ENCODE measurements at places on chromosomes 6 and 20.
A peak's percentile ranks its signal among the peaks of the same experiment; 100 is the strongest.

- no peak for DNase-seq
These were observed 101.4 kb upstream of the NHSL1 start for GRCh38 chr6:138600726-138601125.

GRCh38 chr20:2264118-2264517 is 31.7 kb upstream of the TGM3 start:
- DNase-seq: no peak

GRCh38 chr20:7744411-7744810 is 195.8 kb downstream of the HAO1 start:
- DNase-seq: no peak

DNA sequence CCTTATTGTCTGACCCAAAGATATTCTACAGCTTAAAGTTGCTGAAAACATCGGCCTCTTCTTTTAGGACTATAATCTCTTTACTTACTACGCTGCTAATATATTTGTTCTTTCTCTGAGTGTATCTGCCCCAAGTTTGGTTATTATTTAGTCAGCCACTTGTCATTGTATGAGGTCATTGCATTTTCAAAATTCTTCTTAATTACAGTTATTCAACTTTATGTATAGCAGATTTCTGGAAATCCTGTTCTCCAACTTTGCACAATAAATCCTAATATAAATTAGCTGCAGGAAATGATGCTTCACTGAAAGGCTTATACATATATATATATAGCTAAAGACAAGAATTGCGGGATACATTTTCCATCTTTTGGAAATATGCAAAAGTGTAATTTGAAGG is 88.5 kb upstream of the HIVEP1 start:
- DNase-seq: no peak

DNA sequence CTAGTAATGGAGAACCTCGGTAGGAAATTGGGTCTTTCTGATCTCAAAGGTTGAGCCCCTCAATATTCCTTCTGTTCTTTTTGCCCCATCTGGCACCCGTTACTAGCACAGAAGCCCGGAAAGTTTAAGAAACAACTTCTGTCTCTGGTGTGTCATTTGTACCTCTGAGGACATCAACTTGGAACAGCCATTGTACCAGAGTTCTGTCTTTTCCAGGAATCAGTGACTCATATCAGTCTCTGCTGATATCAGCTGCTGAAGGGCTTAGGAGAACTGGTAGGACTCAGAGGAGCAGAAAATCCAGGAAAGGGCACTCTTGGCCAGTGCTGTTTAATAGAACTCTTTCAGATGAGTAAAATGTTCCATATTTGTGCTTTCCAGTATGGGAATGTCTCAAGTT is 78.3 kb upstream of the CHD6 start:
- DNase-seq: no peak

DNA sequence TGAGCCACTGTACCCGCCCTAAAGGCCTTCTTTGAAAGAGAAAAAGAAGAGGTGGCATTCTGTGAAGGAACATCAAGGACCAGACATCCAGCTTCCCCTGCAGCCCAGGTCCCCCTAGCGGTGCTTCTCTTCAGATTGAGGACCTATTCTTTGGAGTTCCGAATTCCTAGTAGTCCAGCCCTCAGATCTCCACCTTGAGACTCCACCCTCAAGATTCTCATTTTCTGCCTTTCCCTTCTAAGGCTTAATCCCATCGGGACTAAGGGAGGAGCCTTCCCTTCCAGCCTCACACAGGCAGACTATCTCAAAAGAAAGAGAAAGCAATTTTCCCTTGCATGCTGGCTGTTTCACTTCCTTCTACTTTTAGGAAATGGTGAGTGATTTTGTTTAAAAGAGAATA is 32.5 kb downstream of the MUC22 start:
- peak; percentile 13 for DNase-seq

DNA sequence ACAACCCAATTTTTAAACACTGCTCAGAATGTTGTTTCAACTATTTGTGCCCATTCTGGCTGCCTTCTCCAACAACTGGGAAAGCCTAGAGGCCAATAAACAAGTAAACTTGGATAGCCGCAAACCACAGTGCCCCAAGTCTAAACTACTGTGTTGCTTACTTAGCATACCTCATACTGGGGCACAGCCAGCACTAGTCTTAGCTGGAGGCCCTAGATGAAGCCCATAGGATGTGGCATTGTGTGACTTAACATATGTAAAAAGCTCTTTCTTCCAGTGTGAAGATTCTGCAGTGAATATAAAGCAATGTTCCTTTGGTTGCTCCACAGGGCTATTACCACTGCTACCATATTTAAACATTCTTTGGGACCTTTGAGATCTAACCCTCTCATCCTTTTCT is 564.3 kb upstream of the NRSN1 start:
- no peak for DNase-seq

DNA sequence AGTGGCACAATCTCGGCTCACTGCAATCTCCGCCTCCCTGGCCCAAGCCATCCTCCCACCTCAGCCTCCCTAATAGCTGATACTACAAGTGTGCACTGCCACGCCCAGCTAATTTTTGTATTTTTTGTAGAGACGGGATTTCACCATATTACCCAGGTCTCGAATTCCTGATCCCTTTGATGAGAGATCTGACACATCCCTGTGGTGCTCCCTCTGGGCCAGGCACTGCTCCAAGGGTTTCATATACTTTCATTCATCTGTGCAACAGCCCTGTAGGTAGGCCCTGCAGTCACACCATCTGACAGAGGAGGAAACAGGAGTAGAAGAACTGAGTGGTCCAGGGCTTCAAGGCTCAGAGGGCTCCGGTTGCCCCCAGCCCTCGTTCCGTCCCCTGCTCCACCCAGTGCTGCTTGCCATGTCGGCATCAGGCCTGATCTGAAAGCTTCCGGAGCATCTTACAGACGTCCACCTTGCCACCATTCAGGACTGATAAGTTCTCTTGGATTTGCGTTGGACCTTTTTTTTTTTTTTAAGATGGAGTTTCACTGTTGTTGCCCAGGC is 3.3 kb downstream of the ZGPAT start:
- no peak for DNase-seq

GRCh38 chr20:14406495-14406894 is 69.1 kb upstream of the FLRT3 start:
- no peak for DNase-seq

DNA sequence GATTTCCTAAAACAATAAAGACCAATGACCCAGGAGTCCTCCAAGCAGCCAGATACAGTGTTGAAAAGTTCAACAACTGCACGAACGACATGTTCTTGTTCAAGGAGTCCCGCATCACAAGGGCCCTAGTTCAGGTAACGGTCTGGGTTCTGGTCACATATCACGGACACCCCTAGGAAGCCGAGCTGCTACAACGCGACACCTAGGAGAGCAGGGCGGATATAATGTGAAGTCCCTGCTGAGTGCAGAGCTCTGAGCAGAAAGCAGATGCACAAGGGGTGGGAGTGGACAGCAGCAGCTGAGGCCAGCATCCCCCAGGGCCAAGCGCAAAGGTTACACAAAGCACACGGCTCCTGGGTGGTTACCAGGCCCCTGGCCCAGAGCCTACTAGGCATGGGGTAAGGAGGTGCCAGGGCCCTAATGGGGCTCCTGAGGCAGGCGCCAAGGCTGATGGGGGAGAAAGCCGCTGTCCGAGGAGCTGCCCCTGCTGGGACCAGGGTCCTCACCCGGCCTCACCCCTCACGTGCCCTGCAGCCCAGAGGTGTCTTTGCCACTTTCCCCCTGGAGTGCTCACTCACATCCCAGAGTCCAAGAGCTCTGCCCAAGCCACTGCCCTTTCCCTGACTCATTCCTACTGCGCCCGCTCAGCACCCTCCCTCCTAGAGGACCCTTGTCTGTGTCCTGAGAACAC is 8.4 kb downstream of the CST7 start:
- no peak for DNase-seq

DNA sequence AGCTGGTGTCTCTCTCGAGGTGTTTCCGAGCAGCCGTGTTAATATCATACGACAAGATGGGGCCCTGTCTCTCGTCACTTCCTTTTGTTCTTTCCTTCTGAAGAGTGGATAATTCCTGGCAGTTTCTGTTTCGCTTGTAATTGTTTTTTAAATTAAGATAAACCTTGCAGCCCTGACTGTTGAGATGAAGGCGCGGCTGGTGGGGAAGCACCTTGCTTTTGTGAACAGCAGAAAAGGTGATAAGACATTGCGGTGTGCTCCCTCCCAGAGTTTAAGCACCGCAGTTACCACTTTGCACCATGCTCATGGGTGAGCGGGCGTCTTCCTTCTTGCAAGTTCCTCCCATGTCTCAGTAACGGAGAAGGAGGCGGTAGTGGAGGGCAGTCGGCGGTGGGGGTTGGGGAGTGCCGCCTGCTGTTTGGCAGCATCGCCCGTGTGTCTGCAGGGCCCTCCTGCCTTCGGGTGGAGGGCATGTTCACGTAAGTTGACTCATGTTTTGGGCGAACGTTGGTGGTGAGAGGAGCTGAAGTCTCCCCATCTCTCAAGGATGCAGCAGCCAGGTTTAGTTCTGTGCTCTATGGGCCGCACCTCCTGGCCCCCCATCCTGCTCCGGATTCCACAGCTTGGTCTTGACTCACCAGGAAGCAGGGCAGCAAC is 345.9 kb downstream of the TAF4 start:
- DNase-seq: peak; percentile 37

DNA sequence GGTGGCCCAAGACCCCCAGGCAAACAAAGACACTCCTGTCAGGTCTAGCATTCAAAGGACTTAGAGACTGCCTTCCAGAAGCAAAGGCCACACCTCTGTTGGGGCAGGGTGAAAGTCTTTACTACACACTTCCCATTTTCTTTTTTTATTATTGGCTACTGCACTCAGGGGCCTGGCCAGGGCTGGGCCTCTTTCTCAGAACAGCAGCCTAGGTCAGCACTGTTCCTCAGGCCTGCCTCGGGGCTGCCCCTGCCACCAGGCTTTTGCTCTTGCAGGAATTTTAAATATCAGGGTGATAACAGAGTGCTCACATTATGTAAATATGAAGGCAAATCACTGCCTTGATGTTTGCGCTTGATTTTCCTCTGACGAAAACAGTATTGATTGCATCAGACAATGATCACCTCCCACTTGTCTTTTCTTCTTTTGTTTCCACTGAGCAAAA is 18.5 kb downstream of the GSTA4 start:
- DNase-seq: no peak

DNA sequence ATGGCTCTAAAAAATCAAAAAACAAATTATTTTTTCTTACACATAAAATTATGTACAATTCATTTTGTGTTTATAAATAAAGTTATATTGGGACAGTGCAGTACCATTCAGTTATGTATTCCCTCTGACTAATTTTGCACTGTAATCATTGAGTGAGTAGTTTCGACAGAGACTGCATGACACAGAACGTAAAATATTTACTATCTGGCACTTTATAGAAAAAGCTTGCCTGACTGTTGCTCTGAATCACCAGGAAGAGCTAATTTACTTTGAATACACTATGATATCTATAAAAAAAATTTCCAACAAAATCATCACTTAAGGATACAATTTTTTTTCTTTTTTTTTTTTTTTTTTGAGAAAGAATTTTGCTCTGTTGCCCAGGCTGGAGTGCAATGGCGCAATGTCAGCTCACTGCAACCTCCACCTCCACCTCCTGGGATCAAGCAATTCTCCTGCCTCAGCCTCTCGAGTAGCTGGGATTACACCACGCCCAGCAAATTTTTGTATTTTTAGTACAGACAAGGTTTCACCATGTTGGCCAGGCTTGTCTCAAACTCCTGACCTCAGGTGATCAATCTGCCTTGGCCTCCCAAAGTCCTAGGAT is 11.0 kb upstream of the KHDC1L start:
- no peak for DNase-seq

- no peak for DNase-seq
These were observed 41.9 kb downstream of the PCNA start for GRCh38 chr20:5077761-5078387.

- no peak for DNase-seq
These were observed 80.8 kb downstream of the CD164 start for GRCh38 chr6:109301418-109301817.

DNA sequence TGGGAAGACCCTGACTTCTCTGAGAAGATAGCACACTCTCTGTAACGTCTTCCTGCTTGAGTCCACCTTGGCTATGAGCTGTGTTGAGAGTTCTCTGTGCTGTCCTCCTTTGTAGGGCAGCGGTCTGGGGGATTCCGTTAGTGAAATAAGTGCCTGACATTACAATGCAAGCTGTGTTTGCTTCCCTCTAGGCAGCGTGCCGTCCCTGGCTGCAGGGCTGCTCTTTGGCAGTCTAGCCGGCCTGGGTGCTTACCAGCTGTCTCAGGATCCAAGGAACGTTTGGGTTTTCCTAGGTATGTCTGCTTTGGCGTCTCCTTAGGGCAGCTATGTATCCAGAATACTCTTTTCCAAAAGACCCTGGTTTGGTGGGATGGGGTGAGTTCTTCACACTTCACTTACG is 2.8 kb downstream of the TMEM14C start:
- DNase-seq: no peak

DNA sequence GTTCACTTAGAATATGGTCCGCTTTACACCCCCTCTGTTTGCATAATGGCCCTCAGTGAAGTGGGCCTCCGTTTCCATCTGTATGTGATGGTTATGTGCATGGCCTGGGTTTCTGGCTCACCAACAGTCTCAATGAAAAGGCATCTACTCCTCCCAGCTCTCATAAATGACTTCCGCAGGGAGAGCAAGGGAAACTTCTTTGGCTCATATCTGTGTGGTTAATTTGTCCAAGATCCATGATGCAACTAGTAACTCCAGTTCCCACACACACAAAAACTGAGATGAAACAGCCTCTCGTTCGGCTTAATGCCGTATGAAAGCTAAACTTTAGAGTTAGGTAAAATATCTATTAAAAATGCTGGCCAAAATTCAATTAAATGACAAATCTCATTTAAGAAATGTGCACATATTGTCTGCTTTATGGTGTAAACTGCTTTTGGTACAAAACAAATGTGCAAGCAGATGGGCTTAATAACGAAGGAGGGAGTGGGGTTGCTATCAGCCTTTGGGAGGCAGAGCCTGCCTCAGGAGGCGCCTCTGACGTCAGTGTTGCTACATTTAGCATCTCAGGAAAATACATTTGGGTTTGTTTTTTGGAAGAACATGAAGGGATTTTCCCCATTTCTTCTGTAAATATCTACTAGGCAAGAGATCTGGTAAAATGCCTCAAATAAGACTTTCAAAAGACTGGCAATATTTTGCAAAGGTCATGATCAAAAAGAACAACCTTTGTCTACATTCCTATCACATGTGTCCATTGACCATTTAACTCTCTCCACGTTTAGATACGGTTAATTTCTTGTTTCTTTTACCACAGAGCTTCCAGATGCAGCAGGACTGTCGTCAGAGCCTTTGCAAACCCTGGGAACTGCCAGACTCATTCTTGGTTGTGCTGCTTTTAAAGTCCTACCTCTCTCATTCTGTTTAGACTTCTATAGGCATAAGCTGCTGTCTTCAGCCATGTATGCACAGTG is 96.8 kb downstream of the ARMC2 start:
- no peak for DNase-seq

DNA sequence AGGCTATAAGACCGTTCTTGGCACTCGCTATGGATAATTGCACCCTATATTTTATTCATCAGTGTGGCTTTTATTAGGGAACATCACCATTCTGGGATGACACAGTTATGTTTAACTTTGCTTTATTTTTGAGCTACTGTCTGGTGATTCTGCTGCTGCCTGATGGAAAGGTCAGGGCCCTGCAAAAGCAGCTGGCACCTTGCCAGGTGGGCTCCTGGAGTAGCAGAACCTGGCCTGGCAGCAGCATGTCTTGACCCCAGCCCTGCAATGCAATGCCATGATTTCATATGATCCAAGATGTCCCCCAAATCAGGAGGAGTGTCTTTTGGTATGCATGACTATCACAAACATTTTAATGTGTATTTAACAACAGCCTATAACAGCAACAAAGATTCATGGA is 228.4 kb upstream of the RSPO3 start:
- DNase-seq: no peak

- DNase-seq: no peak
These were observed 45.4 kb downstream of the RPF2 start for GRCh38 chr6:111027219-111027618.

Data from activated T-cell treated with anti-CD3 and anti-CD28 coated beads for 24 hours (primary cell).